ENCODE measurements at places on chromosomes 5 and 9. TPM values are rescaled to one million over a fixed set of nuclear protein-coding genes. Genes with fewer than 3 reads are reported as not detected.

Gene PCDHGC5
- 3.4 TPM for total RNA-seq

Gene TICAM2
- total RNA-seq: 3.3 TPM

Gene OR13F1
- not detected for total RNA-seq

Gene ATP6V1G1
- 138 TPM for total RNA-seq

Gene EIF4EBP3
- 1.8 TPM for total RNA-seq
